CD4-positive, alpha-beta T cell treated with Interferon gamma for 1 hour (primary cell): ENCODE measurements at places on chromosomes 11 and 22.

- no peak for DNase-seq
Measured at GRCh38 chr11:27395556-27396258, 32.7 kb upstream of the CCDC34 start.

DNA sequence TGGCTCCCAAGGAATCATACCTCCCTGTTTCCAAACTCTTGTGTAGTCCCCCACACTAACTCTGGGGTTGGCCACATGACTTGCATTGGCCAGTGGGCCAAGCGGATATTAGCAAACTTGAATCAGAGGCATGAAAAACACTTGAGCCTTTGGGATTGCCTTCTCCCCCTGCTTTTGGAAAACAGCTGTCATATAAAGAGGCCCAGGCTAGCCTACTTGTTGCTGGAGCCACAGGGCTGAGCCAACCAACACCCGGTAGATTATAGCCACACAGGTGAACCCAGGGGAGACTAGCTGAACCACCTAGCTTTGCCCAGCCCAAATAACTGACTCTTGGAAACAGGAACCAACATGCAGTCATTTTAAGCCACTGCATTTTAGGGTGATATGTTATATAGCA is 354.8 kb downstream of the TENM4 start:
- DNase-seq: no peak

DNA sequence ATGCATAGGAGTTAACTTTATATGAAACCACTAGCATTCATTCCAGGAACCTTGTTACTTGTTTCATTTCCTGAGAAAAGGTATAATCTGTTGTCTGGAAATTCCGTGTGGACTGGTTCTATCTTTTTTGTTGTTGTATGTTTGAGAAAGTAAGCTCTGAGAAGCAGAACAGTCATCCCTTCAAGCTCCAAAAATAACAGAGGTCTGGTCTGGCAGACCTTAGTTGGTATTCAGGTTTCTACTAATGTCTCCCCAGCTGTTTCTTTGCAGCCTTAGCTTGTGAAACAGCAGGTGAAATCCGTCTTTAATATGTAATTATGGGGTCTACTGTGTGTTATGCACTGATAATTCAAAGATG is 2.4 kb downstream of the RNF121 start:
- DNase-seq: no peak

DNA sequence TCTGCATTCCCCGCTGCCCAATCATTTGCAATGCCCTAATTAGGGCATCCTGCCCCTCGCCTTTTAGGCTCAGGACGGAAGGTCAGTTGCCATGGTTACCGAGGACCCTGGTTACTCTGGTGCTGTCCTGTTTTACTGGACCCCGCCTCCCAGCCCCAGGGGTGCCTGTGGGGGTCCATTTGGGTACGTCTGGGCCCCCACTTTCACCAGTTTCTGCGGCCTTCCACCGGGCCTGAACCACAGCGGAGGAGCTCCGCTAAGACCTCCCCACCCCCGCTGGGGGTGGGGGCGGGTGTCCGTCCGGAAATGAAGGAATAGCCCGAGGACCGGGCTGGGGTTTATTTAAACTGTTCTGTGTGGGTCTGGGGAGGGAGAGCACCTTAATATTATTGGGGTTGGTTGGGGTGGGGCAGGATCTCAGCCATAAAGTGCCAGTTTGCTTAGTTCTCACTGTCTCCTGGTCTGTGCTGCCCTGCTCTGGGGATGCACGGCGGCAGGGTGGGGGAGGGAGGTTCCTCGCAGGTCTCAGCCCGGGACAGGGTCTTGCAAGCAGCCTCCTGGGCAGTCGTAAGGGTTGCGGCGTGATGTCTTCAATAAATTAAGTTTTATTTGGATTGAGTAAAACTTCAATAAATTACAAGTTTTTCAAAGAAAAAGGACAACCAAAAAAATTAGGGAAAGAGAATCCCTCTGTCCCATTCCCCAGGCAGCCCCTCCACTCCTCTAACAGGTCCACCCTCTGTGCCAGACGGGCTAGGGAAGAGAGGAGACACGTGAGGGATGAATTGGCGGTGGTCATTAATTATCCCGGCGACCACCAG is 5.3 kb downstream of the PHOX2A start:
- no peak for DNase-seq

DNA sequence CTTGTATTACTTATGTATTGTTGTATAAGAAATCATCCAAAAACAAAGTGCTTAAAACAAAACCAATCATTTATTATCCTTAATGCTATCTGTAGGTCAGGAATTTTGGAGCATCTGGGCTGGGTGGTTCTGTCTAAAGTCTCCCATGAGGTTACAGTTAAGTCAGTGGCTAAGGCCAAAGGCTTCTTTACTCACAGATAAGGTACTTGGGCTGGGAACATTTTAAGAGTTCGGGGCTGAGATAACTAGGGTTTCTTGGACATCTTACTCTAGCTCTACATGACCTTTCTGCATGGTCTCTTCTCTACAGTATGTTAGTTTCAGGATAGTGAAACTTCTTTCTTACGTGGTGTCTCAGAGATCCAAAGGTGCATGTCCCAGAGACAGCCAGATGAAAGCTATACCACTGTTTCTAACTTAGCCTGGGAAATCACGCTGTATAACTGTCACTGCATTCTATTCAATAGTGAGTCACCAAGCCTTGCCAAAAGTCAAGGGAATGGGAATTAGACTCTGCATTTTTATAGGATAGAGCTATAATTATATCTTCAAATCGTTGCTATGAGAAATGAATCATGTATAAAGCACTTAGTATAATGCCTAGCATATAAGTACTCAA is 29.6 kb downstream of the SOX6 start:
- DNase-seq: no peak

- DNase-seq: no peak
Measured at GRCh38 chr11:67539550-67539949, 16.3 kb upstream of the CABP2 start.

DNA sequence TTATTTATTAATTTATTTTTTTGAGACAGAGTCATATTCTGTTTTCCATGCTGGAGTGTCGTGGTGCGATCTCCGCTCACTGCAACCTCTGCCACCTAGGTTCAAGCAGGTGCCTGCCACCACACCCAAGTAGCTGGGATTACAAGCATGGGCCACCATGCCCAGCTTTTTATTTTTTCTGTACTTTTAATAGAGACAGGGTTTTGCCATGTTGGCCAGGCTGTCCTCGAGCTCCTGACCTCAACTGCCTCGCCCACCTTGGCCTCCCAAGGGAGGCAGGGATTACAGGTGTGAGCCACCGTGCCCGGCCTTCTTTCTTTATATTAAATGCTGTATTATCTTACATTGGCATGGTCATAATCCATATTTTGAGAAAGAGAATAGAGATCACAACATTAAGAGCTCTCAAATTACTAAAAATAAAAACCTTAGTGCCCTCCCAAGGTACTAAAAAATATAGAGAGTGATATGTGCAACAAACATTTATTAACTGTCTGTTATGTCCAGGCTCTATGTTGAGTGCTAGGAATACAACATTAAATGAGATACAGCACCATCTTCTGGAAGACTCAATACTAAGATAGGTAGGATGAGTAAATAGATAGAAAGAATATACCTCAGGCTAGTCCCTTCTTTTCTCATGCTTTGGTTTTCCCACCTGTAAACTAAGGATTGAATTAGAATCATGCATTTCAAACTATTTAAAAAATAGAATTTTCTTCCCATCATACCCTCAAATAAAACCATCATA is 84.1 kb downstream of the BBOX1 start:
- DNase-seq: no peak

GRCh38 chr22:38346506-38346905 is 29.3 kb upstream of the CSNK1E start:
- DNase-seq: no peak

- DNase-seq: no peak
Measured at GRCh38 chr11:117933930-117934329, 4.7 kb upstream of the TMPRSS13 start.

DNA sequence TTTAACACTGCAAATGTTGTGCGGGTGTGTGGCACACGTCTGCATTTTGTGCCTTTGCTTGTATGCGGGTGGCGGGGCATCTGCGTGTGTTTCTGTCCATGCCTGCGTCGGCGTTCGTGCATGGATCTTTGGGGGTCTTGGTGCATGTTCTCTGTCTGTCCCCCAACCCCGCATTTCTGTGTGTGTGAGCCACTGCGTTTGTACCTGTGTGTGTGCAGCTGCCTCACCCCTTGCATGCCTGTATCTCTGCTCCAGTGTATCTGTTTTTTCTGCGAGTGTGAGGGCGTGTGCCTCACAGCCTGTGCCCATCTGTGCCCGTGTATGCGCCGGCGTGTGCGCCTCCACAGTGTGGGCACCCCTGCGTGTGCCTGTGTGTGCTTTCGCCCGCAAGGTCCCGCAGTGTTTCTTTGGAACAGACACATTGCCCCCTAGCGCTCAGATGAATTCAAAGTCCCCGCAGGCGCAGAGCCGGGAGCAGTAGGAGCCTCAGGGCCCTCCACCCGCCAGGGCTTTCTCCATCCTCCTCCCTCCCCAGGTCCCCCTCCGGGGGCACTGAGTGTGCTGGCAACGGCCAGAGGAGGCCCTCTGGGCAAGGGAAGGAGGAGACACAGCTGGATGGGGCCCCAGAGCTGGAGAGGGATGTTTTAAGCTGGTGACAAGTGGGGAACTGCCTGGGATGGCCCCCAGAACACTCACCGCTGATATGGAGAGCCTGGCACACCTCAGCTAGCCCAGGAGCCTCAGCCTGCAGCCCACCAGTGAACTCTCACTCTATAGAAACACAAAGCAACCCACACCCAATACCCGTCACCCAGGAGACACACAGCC is 3.1 kb upstream of the MN1 start:
- peak; percentile 26 for DNase-seq

DNA sequence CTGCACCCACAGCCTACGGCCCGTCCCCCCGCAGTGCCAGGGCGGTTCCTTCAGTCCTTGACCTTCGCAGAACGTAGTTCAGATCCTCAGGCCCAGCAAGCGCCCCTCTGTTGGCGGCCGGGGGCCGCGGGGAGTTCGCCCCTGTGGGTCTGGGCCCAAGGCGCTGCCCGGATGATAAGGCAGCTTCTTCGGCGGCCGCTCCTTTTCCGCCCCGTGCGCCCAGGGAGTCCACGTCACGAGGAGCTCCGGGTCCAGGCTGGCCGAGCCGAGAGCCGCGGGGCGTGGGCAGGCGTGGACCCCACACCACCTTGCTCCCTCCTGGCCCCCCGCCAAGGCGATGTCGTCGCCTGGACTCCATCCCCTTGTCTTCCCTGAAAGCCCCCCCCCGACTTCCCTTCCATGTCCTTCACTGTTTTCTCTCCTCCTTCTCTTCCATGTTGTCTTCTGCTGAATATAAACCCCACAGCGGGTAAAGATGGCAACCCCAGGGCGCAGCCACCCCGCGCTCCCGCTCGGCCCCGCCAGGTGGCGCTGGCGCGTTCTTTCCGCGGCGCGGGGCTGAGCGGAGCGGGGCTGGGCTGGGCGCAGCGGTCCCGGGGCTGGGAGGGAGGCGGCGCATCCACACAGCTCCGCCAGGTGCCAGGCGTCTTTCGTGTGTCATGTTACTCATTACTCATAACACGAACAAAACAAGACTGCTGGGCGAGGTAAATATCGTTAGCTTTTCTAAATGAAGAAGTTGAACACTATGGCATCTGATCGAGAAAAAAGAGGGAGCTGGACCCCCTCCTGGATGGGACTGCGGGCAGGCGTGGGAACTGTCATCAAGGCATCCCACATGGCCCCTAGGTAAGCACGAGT is 321.0 kb downstream of the NTM start:
- no peak for DNase-seq

DNA sequence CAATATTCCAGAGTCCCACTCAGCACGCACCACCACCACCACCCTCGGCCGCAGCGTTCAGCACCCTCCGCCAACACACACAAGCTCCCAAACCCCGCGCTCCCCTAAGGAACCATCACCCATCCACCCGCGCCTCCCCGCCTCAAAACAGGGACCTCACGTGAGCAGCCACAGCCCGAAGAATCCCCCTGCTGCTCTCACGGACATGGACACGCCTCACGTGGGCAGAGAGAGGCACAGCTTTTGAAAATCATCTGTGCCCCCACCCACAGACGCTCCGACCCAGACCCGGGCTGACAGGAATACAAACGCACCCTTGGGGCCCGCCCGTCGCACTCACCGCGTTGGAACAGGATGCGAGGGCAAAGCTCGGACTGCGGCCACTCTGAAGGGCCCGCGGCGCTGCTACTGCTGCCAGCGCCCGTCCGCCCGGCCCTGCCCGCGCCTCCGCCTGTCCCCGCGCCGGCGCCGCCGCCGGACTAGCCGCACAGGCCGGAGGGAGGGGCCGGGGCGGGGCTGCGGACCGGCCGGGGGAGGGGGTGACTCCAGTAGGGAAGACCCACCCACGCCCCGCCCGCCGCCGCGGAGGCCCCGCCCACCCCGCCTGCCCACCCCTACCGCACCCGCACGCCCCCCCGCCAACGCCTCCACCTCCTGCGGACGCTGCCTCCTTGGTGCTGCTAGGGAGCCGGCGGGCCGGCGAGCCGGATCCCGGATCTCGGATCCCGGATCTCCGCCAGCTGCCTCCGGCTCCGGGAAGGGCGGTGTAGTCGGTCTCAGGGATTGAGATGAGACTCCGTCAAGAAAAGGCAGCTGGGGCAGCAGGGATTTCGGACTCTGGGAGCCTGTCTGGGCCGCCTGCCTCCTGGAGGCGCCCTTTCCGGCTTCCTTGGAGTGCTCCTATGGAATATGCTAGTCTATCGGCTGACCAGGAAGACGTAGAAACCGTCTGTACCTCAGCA is at the start of gene TRIM3:
Gene TRIM3, minus strand, starts transcription at position 491 of the 962 bp plus-strand sequence. CDS start 8,246 bp downstream, outside the sequence.
- peak; percentile 81 for DNase-seq

- no peak for DNase-seq
Measured at GRCh38 chr11:66104057-66104638, 34.1 kb downstream of the PACS1 start.

DNA sequence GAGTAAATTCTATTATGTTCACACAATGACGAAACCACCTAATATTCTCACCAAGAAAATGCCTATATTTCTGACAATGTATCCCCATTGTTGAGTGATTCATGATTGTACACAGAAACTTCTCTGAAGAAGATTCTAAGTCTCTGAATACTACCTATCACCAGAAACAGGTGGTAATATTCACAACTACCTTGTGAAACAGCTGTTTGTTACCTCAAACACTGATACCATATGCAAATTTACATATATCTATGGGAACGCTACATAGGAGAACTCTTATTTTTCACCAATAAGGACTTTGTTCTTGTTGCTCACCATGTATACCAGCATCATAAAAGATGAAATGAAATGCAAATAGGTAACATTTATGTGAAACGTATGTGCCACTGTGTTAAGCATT is 59.3 kb downstream of the PDGFD start:
- no peak for DNase-seq

DNA sequence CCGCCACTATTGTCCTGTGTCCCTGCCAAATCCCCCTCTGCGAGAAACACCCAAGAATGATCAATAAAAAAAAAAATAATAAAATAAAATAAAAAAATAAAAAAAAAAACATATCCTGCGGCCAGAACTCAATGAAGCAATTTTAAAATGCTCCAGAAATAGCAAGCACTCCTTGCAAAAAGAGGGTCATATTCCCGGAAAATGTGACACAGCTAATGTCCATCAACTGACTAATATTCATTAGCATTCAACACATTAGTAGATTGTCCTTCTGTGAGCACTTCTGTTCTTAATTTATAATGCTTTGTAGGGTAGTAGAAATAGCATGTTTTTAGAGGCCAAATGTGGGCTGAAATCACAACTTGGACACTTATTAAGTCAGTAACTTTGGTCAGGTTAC is 252.3 kb upstream of the SESN3 start:
- DNase-seq: no peak
